AML-193 (cell line): ENCODE measurements at places on chromosomes 3 and 15.

DNA sequence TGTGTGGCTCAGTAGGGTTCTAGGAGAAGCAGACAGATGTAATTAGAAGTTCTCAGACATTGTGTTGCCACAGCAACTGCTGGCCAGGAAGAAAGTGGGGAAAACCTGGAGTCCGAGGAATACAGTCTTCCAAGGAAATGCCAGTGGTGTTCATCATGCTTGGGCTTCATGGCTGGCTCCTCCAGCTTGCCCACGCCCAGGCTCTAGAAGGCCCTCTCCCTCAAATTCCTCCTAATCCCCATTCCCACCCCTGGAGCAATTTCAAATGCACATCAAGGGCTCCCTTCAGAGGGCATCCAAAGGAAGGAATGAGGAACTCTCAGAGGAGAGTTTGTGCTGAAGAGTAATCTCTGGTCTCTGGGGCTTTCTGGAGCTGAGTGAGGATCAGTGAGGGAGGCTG lies 21.9 kb downstream of the FSTL1 start:
- DNase-seq: no peak

DNA sequence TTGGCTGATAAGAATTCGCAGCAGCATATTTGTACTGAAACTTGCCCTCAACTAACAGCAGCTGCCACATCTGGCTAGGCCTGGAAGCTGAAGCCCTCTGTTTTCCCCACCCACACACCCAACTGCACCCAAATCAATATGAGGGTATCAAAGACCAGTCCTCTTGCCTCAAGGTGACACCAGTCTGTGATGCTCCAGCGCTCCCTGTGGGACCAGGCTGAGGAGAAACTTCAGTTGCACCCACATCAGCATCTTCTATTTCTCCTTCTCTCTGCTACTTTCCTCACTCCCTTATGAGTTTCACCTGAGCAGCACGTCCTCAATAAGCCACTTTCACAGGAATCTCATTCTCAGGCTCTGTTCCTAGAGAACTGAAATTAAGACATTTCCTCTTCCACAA lies 18.7 kb upstream of the GRAMD1C start:
- DNase-seq: no peak

DNA sequence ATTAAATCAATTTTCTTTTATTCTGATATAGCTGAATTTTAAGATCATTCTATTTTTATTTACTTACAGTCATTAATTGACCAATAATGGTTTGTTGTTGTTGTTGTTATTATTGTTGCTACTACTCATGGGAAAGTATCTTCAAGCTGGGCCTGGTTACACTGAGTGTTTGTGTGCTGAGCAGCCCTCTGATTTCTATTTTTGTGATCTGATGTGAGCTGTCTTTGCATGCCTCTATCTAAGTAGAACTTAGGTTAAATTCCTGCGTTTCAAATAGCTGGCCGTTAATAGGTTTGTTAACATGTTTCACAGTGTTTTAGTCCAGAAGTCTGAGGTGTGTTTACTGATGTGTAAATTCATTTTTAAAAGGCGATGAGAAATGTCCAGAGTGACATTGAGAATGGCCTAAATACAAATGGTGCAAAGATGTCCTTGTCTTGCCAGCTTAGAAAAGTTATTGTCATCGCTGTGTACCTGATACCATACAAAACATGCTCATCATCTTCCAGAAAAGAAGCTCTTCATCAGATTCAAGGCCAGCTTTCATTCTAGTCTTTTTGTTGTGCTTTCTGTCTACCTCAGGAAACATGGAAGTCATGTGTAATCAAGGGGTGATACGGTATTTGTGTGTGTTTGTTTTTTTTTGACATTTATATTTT lies 15.8 kb downstream of the ARIH2 start:
- DNase-seq: no peak

GRCh38 chr3:111619833-111620232 lies 24.7 kb upstream of the ZBED2 start:
- no peak for DNase-seq

GRCh38 chr15:62781081-62781497 lies 261.5 kb upstream of the TPM1 start:
- DNase-seq: no peak

DNA sequence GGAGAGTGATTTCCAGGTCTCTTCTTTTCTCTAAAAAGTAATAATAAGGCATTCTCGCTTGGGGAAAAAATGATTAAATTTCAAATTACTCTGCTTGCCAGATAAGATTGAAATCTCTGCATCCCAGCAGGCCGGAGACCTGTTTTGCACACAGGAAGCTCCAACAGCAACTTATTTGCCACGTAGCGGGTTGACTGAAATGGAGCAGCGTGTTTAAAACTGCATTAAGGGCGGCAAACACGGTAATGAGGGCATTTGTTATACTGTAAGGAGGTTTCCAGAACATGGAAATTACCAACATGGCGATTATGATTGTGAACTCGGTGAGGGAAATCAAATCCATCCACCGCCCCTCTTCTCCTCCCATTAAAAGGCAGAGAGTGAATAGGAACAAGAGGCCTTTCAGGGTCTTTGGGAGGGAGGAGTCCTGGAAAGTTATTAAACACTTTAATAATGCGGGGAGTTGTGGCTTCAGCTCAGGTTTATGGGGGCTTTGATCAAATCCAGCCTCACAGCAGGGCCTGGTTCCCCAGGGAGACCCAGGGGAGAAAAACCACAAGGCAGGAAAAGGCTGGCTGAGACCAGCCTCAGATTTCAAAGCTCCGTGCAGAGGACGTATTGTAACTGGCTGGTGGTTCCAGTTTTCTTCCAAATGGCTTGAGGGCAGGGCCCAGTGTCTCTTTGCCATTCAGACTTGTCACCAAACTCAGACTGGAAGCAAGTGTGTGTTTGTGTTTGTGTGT lies 242.3 kb downstream of the TLE3 start:
- no peak for DNase-seq

GRCh38 chr3:107959550-107960154 lies 131.2 kb downstream of the CD47 start:
- no peak for DNase-seq

GRCh38 chr15:99485153-99485961 lies 80.4 kb upstream of the MEF2A start:
- no peak for DNase-seq

- DNase-seq: no peak
These were observed 129.2 kb upstream of the COL8A1 start for GRCh38 chr3:99509224-99509623.

GRCh38 chr3:98985431-98985830 lies 83.9 kb upstream of the DCBLD2 start:
- no peak for DNase-seq

DNA sequence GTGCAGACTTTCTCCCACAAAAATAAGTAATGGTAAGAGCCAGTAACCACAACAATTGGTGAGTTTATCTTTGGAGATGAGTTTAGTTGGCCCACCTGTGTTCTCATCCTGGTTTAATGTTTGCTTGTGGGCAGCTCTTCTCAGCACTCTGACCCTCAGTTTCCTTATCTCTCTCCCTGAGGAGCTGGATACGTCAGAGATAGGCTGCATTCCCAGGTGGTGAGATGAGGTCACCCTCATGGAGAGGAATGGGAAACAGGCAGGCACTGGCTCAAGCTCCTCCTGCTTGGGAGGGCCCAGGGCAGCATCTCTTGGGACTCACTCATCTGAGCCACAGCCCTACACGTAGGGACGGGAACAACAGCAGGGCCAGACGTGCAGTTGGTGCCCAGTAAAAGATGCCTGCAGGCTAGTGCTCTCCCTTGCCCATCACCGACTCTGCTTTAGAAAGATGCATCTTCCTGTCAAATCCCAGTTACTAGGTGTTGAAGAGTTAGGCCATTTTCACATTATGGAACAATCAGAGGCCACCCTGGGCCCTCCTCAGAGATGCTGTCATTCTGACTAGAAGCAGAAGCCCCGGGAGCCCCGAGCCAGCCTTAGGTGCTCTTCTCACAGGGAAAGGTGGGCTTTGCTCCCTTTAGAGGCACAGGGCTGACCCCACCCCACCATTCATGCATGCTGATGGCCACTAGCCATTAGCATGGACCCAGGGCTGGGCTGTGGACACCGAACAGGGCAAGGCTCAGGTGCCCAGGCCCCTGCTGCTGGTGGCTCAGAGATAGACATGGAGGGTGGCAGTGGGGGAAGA lies 59.7 kb downstream of the GRIP2 start:
- DNase-seq: no peak

GRCh38 chr3:46962990-46963389 lies 13.6 kb downstream of the CCDC12 start:
- no peak for DNase-seq

GRCh38 chr3:111747490-111747889 lies 111.6 kb upstream of the PHLDB2 start:
- no peak for DNase-seq

- no peak for DNase-seq
These were observed 580 bp upstream of the MAGEF1 start for GRCh38 chr3:184712248-184713039.

GRCh38 chr3:72164635-72164978 lies 379.7 kb upstream of the PROK2 start:
- no peak for DNase-seq

- no peak for DNase-seq
These were observed 53.2 kb downstream of the MEF2A start for GRCh38 chr15:99618941-99619411.

GRCh38 chr3:167125612-167126407 lies 254.3 kb downstream of the ZBBX start:
- no peak for DNase-seq

DNA sequence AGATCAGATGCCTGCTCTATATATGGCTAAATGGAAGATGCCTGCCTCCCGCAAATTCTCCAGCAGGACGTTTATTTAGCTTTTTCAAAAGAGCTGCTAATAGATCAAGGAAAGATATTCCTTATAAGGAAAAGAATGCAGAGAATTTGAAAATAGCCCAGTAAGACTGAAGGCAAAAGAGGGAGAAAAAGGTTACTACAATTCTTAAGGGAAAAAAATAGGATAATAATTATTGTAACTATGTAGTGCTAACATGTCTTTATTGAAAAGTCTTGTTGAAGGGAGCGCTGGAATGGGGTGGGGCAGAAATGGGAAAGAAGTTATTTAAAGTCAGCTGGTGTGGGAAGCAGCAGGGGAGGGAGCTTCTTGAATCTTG lies 2.9 kb downstream of the TPM1 start:
- no peak for DNase-seq

GRCh38 chr3:197683191-197683590 lies 53.5 kb downstream of the RUBCN start:
- DNase-seq: no peak

- DNase-seq: no peak
These were observed 313.7 kb upstream of the COL8A1 start for GRCh38 chr3:99324636-99325203.

- no peak for DNase-seq
These were observed 76.7 kb upstream of the P3H2 start for GRCh38 chr3:190197346-190197763.
